Stimulated activated CD4-positive, alpha-beta T cell treated with anti-CD3 and anti-CD28 coated beads, TNF-alpha, amount 100 ng/mL, for 48 hours (primary cell): ENCODE measurements at places on chromosomes 3 and 15.

- DNase-seq, result peak; percentile 78
These were observed 572.6 kb downstream of the FOXP1 start for GRCh38 chr3:71010726-71011455.

- no peak for DNase-seq
These were observed 174.5 kb downstream of the FNDC3B start for GRCh38 chr3:172213904-172214303.

GRCh38 chr3:192913540-192913939 is 4.1 kb downstream of the MB21D2 start:
- no peak for DNase-seq

GRCh38 chr3:96813134-96813819 is 1.1 kb upstream of the EPHA6 start:
- peak; percentile 39 for DNase-seq

DNA sequence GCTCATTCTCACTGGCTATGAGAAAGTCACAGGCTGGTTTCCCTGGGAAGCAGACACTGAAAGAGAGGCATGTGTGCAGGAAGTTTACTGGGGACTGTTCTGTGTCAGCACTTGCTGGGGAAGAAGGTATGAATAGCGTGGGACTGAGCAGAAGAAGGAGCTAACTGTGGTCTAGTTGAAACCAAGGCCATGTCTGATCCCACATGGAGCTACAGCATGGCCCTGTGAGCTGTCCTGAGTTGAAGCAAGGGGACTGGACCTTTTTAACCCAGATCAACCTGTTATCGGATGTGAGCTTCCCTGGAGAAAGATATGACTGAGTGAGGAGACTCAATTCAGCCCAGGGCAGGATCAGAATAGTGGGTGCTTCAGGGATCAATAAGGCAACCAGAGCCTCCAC is 53.7 kb downstream of the DCLK3 start:
- no peak for DNase-seq
